ENCODE measurements at places on chromosomes 3 and 15.

DNA sequence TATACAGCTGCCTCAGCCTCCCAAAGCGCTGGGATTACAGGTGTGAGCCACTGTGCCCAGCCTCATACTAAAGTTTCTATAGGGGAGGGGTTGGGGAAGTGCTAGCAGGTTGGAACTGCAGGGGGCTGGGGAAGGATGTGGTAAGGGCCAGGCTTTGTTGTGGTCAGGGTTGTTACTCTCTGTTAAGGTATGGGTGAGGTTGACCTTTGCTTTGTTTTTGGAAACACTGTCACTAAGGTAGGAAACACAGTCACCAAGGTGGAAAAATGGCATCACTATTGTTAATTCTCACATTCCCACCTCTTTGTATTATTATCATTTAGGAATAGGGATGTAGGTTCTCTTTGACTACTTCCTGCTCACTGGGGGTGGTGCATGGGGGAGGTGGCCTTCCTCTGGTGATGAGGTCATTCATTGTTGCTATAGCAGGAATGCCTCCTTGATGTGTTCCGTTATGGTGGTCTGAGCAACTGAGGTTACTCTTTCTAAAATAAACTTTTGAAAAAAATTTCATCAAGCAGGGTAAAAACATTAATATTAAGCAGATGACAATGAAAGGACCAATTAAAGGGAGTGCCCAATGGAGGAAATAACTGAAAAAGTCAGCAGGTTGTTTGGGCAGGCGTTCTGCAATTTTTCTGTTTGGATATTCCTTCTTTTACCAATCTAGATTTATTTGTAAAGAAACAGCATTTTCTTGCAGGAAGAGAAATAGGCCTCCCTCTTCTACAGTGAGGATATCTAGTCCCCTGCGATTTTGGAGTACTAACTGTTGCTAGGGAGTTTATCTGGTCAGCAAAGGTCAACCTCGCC is 150.5 kb downstream of the WDR76 start:
- peak; percentile 70 for DNase-seq

DNA sequence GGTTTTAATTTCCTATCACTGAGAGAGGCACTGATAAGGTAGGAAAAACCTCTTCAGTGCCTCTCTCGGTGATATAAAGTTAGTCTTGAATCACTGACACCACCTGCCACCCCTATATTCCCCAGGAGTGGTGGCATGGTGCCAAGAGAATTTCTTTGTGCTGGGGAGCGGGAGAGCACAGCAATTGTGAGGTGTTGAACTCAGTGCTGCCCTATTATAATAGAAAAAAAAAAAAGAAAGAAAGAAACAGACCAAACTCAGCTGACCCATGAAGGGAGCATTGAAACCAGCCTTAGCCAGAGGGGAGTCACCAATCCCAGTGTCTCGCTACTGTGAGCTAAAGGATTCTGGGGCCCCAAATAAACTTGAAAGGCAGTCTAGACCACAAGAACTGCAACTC is 201.4 kb upstream of the STT3B start:
- DNase-seq, result no peak

DNA sequence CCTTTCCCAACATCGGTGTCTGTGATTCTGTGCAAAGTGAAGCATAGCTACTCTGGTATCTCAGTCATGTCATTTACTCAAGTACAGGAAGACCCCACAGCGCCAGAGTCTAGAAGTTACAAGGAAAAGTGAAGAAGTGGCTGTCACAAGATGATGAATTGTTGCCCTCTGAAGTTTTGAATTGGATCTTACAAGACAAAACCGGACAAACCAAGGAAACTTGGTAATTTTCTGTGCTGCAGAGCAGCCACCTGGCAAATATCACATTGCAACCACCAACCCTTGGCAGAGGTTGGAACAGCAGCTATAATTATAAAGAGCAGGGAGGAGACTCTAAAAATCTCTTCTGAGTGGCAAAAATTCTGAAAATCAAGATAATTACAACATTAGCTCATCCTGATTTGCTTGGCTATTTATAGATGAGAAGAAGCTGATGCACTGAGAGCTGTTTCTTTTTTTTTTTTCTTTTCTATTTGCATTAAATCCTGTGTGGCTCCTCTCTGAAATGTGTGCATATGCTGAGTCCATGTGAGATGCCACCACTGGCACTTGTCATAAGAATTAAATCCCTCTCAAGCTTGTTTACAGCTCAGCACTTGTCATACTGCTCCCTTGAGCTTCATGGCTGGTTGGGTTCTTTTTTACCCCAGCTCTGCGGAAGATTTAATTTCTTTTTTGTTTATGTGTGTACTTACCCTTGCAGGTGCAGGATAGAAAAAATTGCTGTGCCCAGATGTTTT is 68.0 kb upstream of the MNS1 start:
- no peak for DNase-seq

DNA sequence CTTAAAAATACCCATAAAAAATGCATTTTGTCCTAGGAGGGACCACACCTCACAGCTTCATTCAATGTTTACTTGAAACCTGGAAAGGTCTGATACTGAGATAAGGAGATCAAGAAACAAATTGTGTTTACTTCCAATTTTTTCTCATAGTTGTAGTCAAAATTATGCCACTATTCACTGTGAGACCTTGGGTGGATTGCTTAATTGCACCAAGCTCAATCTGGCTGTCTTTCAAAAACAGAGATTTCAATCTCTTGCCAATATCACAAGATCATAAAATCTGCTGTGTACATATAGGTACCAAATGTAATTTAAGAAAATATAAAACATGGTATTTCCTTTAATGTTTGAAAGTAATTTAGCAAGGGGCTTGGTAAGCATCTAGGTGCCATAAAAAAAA is 186.4 kb upstream of the THBS1 start:
- no peak for DNase-seq

GRCh38 chr15:83980637-83981036 is 254.9 kb upstream of the GOLGA6L4 start:
- no peak for DNase-seq

DNA sequence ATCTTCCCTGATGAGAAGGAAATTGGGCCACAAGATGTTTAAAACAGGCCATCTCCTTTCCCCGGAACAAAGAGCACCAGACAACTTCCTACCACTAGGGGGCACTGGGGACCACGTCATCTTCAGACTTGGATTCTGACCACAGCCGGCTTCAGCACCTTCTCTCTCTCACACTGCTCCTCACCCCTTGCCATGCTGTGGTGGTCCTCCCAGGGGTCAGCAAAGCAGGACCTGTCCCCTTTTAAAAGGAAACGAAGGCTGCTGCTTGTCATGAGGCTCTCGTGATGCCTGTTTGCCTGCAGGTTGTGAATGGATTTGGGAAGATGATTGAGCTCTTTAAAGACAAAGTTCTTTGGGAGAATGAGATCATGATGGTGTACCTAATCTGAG is 16.2 kb downstream of the RFT1 start:
- peak; percentile 87 for DNase-seq

DNA sequence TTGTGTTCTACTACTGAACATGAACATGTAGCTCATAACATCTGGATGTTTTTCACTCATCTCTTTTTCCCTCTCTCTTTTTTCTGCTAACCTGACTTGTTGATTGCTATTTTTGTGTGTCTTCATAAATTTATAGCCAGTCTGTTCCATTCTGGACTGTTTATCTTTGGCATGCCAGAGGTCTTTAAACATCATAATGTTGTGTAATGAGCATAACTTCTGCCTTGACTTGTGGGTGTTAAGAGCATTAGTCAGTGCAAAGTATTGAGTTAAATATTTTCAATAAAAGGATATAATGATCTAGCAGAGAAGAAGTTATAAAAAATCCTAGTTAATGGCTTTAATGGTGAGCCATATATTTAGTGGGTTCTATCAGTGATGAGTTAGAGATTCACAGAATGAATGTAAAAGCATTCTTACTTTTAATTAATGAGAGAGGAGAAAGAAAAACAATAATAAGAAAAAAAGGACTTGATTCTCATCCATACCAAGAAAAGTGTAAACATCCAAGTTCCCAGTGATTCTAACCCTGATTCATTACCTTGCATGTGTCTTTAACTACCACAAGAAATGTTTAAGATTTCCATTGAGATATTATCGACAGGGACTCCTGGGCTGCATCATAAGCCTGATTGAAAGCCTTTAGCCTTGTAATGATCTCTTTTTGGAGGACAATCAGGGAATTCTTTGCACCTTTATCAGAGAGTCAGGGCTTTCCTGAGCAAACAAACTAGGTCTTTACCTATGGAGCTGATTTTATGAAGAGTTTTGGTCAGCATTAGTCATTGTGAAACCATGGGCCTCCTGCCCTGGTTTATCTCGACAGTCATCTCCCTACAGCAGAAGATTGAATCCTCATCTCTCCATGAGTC is 22.9 kb downstream of the MITF start:
- no peak for DNase-seq

DNA sequence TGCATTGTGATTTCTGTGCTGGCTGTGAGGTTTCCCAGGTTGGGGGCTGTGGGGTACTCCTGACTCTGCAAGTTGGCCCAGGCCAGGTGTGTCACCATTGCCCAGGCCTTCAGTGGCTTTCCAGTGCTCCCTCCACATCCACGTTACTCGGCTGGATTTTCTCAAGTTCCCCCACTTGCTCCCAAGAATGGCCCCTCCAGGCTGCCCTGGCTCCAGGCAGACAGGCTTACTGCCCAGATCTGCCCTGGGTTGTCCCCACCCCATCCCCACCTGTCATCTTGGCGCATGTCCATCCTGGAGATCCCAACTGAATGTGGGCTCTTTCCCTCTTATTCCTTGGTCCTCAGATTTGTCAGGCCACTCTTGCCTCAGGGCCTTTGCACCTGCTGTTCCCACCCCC is 3.6 kb downstream of the APBA2 start:
- DNase-seq, result no peak

All from activated CD8-positive, alpha-beta memory T cell treated with anti-CD3 and anti-CD28 coated beads, Interleukin-2, amount 50 U/mL, for 48 hours (primary cell).